ENCODE measurements at places on chromosomes 5 and 9.

- no peak for DNase-seq
Measured at GRCh38 chr5:108686676-108687075, 61.0 kb upstream of the FER start.

DNA sequence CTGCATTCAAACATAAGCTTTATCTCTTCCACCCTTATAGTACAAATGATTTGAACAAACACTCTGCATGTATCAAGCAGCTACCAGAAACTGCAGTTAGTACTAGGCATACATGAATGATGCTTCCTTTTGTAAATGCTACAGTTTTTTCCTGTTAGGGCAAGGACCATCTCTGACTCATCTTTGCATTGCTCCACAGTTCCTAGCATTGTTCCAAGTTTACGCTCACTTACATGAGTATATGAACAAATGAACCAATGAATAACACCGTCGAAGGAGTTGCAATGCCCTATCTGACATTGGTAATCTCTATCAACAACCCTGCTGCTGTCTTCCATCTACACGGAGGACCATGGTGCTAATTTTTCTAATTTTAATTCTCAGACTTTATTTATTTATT lies 2.1 kb upstream of the ALDH7A1 start:
- no peak for DNase-seq

DNA sequence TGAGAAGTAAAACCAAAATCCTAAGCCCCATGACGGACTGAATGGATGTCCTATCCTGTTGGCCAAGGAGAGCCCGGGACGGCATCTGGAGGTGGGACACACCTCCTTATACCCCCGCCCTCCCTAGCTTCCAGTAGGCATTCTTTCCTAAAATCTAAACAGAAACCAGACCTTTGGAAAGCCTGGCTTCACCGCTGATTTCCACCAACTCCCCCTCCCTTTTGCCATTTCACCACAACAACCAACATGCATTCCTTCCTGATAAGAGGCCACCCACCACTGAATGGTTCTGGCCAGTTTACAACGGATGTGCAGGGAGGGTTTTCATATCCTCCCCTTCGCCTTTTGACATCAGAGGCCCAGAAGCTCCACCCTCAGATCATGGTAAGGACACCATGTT lies 9.2 kb upstream of the RARS1 start:
- no peak for DNase-seq

DNA sequence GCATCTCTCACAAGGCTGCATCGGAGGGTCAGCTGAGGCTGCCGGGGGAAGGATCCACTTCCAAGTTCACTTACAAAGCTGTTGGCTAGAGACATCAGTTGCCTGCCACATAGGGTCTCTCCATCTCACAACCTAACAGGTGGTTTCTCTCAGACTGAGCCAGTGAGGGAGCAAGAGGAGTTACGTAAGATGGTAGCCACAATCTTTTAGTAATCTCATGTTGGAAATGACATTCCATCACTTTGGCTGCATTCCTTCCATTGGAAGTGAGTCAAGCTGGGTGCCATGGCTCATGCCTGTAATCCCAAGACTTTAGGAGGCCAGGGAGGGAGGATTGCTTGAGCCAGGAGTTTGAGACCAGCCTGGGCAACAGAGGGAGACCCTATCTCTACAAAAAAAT lies 7.4 kb upstream of the GRK6 start:
- no peak for DNase-seq

- DNase-seq = no peak
Measured at GRCh38 chr9:71253011-71253410, 131.6 kb upstream of the TRPM3 start.

DNA sequence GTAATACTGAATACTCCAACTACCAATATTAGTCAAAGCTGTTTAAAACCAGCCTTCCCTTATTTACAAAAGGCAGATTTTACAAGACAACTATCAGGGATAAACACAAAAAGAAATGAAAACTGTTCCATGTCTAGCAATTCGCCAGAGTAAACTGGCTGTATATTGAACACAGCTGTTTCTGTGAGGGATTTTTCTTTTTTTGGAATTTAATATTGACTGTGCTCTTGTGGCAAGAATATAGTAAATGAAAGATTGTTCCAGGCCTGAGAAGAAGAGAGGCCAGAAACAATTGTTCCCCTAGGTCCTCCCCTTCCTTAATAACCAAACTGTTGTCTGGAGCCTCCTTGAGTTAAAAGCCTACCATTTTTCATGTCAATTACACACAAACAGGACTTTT lies 188.6 kb downstream of the PDE4D start:
- DNase-seq = no peak

- no peak for DNase-seq
Measured at GRCh38 chr5:10485897-10486296, 44.2 kb downstream of the ROPN1L start.
